ENCODE measurements at places on chromosomes 6 and 20.

- DNase-seq: no peak
Measured at GRCh38 chr20:39855799-39856198, 833.2 kb downstream of the MAFB start.

GRCh38 chr6:62167736-62168135 is 118.3 kb downstream of the KHDRBS2 start:
- DNase-seq: no peak

- DNase-seq: no peak
Measured at GRCh38 chr6:165403006-165403595, 93.7 kb upstream of the C6orf118 start.

GRCh38 chr6:125480146-125480545 is 178.4 kb upstream of the HDDC2 start:
- DNase-seq: no peak

DNA sequence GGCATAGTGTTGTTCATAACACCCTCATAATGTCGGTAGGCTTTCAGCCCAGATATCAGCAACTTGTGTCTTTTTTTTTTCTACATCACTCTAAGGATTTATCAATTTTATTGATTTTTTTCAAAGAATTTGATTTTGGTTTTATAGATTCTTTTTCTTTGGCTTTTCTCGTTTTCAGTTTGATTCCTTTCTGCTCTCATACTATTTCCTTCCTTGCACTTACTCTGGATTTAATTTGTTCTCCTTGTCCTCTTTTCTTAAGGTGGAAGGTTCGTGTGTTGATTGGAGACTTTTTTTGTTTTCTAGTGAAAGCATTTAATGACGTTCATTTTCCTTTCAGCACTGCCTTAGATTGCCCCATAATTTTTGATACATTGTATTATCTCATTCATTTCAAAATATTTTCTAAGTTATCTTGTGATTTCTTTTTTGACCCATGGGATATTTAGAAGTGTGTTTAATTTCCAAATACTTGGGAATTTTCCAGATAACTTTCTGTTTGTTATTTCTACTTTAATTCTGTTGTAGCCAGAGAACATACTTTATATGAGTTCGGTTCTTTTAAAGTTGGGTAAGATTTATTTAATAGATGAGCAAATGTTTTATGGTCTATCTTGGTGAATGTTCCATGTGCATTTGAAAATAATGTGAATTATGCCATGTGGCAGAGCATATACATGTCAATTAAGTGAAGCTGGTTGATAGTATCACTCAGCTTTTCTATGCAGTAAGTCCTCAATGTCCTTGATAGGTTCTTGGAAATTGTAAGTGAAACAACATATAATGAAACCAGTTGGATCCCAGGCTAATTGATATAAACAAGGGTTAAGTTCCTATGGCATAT is 62.8 kb downstream of the IRF4 start:
- DNase-seq: no peak

DNA sequence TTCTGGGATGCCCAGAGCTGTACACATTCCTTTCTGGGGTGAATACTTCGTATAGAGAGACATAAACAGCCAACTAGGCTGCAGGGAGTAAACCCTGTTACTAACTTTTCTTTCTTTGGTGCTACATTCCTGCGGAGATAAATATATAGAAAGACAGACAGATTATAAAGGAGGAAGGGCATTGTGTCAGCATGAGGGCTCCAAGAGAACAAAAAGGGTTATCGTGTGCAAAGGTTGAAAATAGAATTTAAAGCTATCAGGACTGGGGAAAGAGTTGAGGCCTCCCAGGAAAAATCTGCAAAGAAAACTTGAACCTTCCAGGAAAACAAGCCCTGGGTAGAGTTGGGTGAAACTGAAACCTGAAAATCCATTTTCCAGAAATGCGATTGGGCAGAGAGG is 68.0 kb downstream of the TMEM170B start:
- no peak for DNase-seq

GRCh38 chr6:65719101-65719500 is 12.1 kb upstream of the EYS start:
- no peak for DNase-seq

GRCh38 chr6:31399589-31400466 is 3.6 kb upstream of the MICA start:
- DNase-seq: peak; percentile 94

- no peak for DNase-seq
Measured at GRCh38 chr6:7675353-7675945, 50.5 kb upstream of the BMP6 start.

DNA sequence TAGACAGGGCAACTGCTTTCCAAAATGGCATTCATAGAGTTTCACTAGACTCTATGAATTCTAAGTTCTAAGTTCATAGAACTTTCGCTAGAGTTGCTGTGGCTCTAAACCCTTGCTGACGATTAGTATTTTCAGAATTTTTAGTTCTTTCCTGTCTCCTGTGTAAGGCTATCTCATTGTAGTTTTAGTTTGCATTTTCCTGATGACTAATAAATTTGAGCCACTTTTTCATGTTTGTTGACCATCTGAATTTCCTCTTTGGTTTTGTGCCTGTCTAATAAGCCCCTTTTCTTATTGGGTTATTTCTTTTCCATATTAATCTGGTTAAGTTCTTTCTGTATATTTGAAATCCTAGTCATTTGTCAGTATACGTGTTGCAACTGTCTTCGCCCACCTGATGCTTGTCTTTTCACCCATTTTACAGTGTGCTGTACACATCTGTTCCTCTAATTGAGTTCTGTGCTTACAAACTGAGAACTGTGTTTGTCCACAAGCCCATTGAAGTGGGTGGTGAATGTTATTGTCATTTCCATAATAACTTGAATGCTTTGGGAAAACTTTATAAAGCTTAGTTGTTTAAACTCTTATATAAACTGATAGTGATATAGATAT is 177.7 kb upstream of the CDYL start:
- no peak for DNase-seq

DNA sequence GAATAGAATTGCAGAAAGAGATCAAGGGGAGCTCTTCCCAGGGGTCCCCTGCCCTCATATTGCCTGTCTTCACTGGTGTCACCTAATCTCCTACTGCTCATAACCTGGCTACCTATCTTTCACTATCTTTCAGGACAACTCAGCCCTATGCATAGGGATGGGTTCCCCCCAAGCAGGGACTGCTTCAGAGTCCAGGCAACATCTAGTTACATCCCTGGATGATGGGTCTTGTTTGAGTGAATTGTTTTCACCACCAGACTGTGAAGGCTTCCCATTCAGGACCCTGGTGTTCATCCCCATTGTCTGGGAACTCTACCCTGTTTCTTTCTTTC is 850 bp upstream of the HECA start:
- no peak for DNase-seq

DNA sequence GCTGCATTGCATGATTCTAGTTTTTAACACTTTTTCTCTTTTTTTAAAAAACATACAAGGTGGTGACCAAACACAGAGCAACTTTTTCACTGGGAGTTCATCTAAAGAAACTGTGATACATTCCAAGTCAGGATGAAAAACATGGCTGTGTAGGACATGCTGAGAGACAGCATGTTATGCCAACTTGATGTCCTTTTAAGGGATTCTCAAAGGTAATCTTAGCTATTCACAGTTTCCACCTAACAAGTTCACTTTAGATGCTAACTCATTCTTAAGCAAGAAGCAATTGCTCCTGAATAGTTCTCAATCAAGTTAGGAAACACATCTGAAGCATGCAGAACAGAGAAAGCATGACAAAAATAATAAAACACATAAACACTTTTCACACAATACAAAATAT is 3.3 kb downstream of the ASCC3 start:
- no peak for DNase-seq

- DNase-seq: no peak
Measured at GRCh38 chr20:13717631-13718044, 67.1 kb downstream of the ESF1 start.

DNA sequence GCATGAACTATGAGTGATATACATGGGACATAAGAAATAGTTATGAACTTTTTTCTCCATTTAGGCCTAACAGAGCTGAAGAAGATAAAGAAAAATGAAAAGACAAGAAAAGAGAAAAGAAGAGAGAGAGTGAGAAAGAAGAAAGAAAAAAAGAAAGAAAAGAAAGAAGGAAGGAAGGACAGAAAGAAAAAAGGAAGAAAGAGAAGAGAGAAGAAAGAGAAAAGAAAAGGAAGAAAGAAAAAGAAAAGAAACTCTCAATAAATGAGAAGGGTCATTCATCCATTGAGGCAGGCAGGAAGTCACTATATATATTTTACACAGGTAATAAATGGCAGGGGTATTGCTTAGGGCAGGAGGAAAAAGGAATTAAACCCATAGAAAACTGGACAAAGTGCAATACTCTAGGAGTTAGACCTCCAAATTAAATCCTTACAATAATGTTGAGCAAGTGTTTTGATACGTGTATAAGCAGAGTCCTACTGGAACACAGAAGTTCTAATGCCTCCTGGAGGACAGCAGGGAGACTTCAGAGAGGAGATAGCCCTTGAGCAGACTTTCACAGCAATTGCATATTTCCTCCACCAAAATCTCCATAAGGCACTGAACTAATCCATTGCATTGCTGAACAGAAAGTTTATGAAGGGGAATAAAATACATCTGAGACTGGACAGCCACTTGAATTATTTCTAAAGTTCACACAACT is 86.4 kb upstream of the TENT5A start:
- no peak for DNase-seq

- no peak for DNase-seq
Measured at GRCh38 chr6:119669221-119669620, 319.7 kb upstream of the MAN1A1 start.

DNA sequence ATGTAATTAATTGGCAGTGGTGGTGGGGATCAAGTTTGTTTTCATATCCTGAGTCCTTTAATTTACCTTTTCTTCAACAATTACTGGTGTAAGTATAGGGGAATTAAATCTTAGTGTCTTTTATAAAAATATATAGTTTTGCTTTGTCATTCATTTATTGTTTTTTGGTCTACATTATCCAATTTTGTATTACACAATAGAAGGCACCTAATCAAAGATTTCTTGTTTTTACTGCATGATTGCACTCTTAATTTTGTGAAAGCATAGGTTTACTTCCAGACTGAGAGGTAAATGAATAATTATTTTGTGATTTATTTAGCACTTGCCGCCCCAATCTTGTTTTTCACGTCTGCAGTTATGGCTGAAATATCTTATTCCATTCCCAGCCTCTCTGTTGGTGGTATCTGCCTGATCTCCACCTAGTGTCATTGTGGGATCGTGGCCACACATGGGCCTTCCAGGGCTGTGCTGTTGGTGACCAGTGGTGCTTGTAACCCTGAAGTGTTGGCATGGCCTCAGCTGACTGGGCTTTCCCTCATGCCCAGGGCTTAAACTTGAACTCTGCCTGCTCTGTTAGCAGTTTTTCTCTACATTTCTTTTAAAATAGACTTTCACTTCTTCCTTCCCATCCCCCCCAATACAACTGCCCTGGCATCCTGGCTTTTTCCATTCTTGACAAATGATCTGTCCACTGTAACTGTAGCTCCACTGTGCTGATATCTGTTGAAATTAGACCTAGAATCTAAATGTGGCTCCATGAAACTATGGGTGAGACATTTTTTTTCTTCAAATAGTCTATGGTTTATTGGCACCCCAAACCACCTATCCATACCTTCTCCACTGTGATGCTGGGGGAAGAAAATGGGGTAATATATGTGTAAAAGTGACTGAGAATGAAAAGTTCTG is 24.8 kb downstream of the E2F3 start:
- DNase-seq: no peak

GRCh38 chr20:15333170-15333569 is 995.8 kb upstream of the FLRT3 start:
- DNase-seq: no peak

DNA sequence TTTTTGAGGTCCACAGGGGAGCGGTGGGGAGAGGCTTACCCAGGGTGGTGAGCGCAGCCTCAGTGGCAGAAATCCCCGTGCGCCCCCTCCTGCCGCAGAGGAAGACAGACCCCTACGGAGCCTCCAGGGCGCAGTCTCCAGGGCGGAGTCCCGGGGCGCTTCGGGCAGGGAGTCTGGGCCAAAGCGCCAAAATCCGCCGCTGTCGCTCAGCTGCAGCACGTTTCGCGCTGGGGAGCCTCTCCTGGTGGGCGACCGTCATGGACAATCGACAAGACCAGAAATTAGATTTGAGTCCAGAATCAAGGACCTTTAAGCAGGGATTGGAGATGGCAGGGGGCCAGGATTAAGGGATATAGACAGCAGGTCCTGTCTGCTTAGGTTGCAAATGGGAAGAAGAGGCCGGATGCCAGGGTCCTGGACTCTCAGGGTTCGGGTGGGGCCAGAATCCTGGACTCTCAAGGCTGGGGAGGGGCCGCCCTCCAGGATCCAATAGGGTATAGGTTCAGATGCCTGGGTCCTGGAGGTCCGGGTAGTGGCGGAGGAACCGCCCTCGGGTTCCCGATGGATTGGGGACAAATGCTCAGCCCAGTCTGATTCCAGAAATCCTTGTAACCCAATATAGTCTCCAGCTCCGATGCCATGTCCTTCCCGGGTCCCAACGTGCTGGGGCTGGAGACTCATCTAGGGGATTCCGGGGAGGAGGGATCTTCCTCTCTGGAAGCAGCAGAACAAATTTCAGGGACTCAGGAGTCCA is 7.9 kb upstream of the HLA-E start:
- no peak for DNase-seq

DNA sequence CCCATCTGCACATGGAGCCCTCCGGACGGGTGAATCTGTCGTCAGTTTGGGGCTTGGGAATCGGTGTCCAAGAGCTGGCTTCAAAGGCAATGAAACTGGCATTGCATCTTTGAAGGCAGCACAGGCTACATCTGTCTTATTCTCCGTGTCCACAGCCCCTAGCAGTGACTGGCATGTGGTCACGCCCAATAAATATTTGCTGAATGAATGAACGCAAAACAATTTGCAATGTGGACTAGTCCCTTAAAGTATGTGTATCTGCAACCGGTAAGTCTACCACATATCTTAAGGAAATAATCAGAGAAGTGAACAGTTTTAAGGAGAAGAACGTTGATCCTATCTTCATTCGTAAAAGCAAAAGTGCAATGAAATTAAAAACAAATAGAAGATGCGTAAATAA is 8.0 kb upstream of the PMEPA1 start:
- DNase-seq: no peak

DNA sequence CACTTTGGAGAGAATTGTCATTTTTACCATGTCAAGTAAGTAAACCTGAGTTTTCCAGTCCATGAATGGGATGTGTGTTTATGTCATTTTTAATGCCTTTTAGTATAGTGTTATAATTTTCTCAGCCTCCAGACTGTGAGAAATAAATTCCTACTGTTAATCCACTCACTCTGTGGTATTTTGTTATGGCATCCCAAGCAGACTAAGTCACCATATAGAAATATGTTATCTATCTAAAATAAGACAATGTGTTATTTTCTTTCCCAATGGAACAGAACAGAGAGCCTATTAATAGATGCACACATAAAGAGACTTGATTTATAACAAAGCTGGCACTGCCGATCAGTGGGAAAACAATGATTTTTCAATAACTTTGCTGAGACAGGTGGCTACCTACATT is 70.2 kb upstream of the SLC4A11 start:
- no peak for DNase-seq

GRCh38 chr20:41006126-41006935 is 22.3 kb upstream of the TOP1 start:
- no peak for DNase-seq
